ENCODE measurements at places on chromosomes 1 and 21. TPM values are rescaled to one million over a fixed set of nuclear protein-coding genes. Genes with fewer than 3 reads are reported as not detected.

The CR1L gene
- total RNA-seq, result not detected

The ATAD3C gene
- total RNA-seq, result not detected

The HCRTR1 gene
- not detected for total RNA-seq

The ZNF697 gene
- total RNA-seq, result 0.95 TPM

The LCE1D gene
- total RNA-seq, result not detected

The DNALI1 gene
- total RNA-seq, result 2.6 TPM

The TRABD2B gene
- 10.7 TPM for total RNA-seq

The MIXL1 gene
- not detected for total RNA-seq

The ADAM30 gene
- not detected for total RNA-seq

The CSTB gene
- 8.4 TPM for total RNA-seq

The MROH9 gene
- not detected for total RNA-seq

The SLC44A5 gene
- 0.68 TPM for total RNA-seq

The BRDT gene
- not detected for total RNA-seq

The COL6A2 gene
- total RNA-seq, result 1,835 TPM

The CTH gene
- 4.4 TPM for total RNA-seq

The TTC22 gene
- total RNA-seq, result not detected

The NENF gene
- total RNA-seq, result 152 TPM

The PLEKHA6 gene
- 5.1 TPM for total RNA-seq

The RAB25 gene
- not detected for total RNA-seq

The RHOU gene
- 23.0 TPM for total RNA-seq

The WRAP73 gene
- total RNA-seq, result 22.1 TPM

The KISS1 gene
- not detected for total RNA-seq

The LRRC71 gene
- total RNA-seq, result not detected

The HIVEP3 gene
- total RNA-seq, result 2.3 TPM

The C1QA gene
- total RNA-seq, result 234 TPM

The FCGR3A gene
- 41.2 TPM for total RNA-seq

The TTC39A gene
- 4.0 TPM for total RNA-seq

The CLK2 gene
- 26.9 TPM for total RNA-seq

The KLHDC9 gene
- 7.9 TPM for total RNA-seq

The LRRC3 gene
- total RNA-seq, result 8.3 TPM

The FCAMR gene
- not detected for total RNA-seq

The KLHL20 gene
- 75.8 TPM for total RNA-seq

The RNF186 gene
- total RNA-seq, result not detected

The TENT5C gene
- total RNA-seq, result 6.9 TPM

The OR10J4 gene
- not detected for total RNA-seq

The NKAIN1 gene
- not detected for total RNA-seq

The CYP4A22 gene
- total RNA-seq, result not detected

The RBM11 gene
- total RNA-seq, result 1.5 TPM

The VAV3 gene
- 7.7 TPM for total RNA-seq

The MINDY1 gene
- 28.3 TPM for total RNA-seq
